ENCODE measurements at places on chromosomes 2 and 18.
A peak's percentile ranks its signal among the peaks of the same experiment; 100 is the strongest.

GRCh38 chr2:190999949-191000665, 13.9 kb downstream of the STAT1 start:
- no peak for DNase-seq

GRCh38 chr2:15271276-15271675, 289.9 kb downstream of the NBAS start:
- DNase-seq, result no peak

DNA sequence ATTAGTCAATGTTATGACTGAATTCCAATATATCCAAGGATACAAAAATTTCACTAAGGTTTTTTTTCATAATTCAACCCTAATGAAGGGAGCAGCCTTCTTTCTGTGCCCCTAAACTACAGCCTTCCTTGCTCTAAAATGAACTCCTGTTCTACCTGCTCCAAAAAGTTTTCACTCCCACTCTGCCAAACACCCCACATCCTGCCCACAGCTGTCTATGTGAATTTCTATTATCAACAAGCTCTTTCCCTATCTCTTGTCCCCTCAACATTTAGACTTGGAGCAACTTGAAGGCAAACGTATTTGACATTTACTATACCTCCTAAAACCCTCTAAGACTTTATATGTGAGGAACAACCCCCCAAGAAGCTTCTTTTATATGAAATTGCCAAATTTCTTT, 2.5 kb downstream of the STAT4 start:
- DNase-seq, result no peak

GRCh38 chr2:51919395-51919794, 887.5 kb upstream of the NRXN1 start:
- no peak for DNase-seq

DNA sequence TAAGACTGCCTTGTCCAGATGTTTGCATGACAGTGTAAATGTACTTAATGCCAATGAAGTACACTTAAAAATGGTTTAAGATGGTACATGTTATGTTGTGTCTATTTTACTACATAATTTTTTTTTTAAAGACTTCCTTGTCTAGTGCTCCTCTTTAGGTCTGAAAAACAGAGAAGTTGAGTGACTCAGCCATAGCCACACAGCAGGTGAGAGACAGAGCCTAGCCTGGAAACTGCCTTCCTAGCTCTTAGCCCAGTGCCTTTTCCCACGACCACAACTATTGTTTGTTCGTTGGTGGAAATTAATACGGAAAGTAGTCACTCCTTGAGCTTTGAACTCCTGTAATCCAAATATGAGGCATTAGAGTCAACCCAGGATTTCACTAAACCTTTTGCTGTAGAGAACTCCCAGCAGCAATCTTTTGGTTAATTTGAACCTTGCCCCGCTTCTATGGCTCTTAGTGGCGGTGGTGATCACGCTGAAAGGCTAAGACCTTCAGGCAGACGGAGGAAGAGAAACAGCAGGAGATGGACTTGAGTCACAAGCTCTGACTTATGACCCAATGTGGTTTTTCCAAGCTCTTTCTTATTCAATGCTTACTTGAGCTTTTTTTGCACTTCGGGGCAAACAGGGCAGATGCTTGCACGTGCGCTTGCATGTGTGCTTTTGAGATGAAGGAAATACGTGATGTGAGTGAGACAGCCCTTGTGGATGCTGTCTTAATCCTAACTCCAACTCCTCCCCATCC, 21.2 kb downstream of the TRIB2 start:
- DNase-seq, result no peak

DNA sequence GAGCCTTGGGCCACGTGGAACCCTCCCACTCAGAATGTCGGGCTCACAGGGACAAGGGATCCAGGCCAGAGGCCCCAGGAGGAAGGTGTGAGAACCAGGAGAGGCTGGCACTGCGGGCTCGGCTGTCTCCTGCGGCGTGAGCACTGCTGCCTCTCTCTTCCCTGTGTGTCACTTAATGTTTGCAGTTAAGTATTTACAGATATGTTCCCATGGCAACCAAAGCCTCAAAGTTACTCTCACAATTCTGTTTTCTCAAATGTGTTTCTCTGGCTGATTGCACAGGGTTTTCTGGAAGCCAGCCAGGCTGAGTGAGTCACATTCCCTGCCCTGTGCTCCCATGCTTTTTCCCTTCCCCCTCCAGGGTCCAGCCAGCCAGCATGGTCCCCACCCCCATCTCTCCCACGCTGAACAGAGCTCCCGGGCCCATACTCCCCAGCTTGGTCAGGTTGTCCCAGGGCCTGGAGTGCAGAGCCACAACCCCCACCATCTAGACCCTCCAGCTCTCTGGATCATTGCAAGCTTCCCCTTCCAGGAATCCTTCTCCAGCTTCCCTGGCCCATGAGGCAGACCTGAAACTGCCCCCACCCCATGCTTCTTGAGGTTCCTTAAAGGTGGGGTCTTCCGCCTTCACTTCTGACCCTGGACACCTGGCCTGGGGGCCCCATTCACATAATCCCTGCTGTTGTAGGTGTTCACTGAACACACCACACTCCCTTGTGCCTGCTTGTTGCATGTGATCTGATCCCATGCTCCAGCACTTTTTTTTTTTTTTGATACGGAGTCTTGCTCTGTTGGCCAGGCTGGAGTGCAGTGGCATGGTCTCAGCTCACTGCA, 265.9 kb downstream of the CELF4 start:
- peak; percentile 42 for DNase-seq

- DNase-seq, result no peak
Measured at GRCh38 chr2:62471816-62472215, 34.2 kb downstream of the TMEM17 start.

DNA sequence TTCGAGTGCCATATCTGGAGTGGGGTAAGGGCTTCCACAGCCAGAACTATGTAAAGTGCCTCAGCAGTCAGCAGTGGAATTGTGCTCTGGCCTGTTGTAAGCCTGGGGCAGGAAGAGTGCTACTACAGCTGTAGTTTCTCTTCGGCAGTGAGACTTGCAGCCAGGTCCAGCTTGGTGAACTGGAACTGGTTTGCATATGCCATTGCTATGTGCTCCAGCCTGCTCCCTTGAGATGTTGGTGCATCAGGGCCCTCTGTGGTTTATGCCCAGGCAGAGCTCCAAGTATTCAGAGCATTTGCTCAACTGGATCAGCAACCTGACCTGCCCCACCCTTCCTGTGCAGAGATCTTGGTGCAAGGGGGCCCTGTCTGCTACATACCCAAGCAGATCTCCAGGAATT, 47.8 kb downstream of the ZNF804A start:
- no peak for DNase-seq

GRCh38 chr2:110679337-110679707, 1.5 kb upstream of the BUB1 start:
- no peak for DNase-seq

DNA sequence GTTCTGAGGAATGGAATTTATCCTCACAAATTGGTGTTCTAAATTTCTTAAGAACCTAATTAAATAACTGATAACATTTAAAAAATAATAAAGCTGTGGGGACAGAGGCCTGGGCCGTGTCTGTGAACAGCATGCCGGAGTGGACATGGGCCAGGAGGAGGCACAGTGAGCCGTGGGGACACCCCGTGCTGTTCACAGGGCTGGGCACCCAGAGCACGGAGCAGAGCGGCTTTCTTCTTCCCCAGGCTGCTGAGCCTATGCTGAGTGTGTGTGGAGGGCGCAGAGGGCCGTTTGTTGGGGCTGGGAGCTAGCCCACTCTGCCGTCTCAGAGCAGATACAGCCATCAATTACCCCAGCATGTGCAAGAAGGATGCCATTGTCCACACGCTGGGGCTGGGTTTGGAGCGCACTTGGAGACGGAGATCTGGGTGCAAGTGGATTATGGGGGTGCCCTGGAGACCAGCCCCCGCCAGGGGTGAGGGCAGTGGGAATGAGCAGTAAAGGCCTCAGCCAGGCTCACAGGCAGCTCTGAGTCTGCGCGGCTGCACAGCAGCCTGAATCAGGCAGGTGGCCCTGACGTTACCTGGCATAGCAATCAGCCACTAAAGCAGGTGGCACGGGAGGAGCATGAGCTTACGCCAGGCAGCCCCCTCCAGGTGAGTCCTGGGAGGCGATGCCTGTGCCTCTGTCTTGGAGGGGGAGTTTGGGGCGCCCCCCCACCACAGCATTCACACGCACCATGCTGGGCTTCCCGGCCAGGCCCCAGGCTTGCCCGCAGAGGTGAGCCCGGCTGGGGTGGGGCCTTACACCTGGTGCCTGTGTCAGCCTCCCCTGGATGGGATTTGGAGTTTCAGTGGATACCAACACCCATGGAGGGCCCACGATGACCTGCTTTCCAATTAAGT, 52.1 kb upstream of the SLC66A3 start:
- no peak for DNase-seq

- no peak for DNase-seq
Measured at GRCh38 chr18:44733069-44733753, 52.5 kb downstream of the SETBP1 start.

GRCh38 chr2:146246002-146246735, 1598.7 kb upstream of the ACVR2A start:
- DNase-seq, result no peak

DNA sequence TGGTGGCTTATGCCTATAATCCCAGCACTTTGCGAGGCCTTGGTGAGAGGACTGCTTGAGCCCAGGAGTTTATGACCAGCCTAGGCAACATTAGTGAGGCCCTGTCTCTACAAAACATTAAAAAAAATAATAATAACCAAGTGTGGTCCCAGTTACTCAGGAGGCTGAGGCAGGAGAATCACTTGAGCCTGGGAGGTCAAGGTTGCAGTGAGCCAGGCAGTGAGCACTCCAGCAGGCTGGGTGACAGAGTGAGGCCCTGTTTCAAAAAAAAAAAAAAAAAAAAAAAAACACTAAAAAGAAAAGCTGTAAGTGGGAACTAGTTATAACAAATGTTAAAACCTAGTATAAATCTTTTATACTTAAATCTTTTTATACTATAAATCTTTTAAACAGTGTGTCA, 146.2 kb upstream of the ITGA4 start:
- no peak for DNase-seq
